Forelimb muscle (tissue), 1 donor: ENCODE measurements at places on chromosomes 16 and 17. TPM values are rescaled to one million over a fixed set of nuclear protein-coding genes. Genes with fewer than 3 reads are reported as not detected.

DNA sequence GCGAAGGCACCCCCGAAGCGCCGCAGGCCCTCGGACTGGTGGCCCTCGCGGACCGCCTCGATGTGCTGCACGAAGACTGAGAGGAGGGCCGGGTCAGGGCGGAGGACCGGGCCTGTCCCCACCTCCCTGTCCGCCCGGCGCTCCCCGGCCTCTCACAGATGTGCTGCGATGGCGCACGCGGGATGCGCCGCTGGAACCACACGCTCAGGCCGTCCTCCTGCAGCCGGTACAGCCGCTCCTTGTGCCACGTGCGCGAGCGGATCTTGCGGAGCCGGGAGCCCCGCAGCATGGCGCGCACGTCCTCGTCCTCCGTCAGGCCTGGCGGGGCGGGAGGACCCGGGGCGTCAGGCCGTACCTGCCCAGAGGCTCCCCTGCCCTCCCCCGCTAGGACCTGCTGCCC lies 11.3 kb downstream of the PLCD3 start:
- DNase-seq = no peak

- DNase-seq = no peak
These were observed 20.2 kb downstream of the VASN start for GRCh38 chr16:4391631-4392381.

- peak; percentile 17 for DNase-seq
These were observed 184.6 kb downstream of the TMEM132E start for GRCh38 chr17:34763728-34764665.

- DNase-seq = no peak
These were observed 22.4 kb downstream of the CPD start for GRCh38 chr17:30401097-30401496.

DNA sequence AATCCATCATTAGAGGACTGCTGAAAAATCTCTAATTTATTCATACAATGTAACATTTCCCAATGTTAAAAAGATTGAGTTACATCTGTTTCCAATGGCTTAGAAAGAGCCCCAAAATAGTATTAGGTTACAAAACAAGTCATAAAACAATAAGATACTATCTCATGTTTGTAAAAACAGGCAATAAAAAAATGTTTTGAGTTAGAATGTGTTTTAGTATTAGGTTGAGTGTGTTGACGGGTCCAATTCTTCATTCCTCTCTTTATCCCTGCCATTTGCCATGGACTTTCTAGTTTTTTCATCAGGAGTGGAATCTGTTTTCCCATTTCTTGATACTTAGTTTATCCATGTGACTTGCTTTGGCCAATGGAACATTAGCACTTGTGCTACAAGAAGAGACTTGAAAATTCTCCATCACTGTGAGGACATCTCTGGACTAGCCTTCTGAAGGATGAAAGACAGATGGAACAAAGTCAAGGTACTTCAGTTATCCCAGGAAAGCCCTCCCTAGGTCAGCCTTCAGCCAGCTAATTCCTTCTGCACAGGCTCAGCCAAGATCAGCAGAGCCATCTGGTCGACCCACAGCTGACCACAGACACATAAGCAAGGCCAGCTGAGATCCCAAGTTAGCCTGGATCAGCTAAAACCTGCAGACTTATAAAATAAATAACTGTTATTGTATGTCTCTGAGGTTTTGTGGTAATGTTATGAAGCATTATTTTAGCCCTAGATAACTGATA lies 83.3 kb downstream of the HS3ST3A1 start:
- no peak for DNase-seq

DNA sequence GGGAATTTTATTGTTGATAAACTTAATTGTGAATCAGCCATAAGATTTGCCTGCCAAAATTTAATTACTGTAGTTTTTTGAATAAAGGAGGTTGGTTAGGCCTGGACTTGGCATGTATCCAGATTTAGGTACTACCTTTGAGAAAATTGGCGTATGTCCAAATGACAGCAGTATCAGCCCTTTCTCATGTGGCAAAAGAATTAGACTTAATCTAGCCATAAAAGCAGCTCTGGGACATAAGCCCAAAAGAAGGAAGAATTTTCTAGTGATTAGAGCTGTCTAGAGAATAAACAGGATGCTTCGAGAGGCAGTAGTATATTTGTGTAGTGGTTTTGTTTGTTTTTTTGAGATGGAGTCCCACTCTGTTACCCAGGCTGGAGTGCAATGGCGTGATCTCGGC lies 27.7 kb downstream of the PPM1E start:
- DNase-seq = no peak

DNA sequence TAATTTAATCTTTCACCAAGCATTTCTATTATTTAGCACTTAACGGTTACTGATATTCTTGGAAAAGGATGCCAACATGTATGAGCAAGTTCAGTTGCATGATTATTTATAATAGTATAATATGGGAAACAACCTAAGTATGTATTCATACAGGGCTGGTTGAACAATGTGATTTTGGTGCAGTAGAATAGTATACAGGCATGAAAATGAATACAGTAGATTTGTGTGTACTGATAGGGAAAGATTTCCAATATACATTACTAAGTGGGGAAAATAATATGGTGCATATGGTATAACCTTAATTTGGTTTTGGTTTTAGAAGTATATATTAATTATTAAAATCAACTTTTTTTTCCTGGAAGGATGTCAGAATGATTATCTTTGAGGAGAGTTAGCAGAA lies 109.1 kb downstream of the SPECC1 start:
- no peak for DNase-seq

Gene LRRC46
- polyA plus RNA-seq = 0.81 TPM

GRCh38 chr17:18381158-18381952 lies 3.8 kb downstream of the EVPLL start:
- no peak for DNase-seq

Gene WFIKKN1
- 0.76 TPM for polyA plus RNA-seq

DNA sequence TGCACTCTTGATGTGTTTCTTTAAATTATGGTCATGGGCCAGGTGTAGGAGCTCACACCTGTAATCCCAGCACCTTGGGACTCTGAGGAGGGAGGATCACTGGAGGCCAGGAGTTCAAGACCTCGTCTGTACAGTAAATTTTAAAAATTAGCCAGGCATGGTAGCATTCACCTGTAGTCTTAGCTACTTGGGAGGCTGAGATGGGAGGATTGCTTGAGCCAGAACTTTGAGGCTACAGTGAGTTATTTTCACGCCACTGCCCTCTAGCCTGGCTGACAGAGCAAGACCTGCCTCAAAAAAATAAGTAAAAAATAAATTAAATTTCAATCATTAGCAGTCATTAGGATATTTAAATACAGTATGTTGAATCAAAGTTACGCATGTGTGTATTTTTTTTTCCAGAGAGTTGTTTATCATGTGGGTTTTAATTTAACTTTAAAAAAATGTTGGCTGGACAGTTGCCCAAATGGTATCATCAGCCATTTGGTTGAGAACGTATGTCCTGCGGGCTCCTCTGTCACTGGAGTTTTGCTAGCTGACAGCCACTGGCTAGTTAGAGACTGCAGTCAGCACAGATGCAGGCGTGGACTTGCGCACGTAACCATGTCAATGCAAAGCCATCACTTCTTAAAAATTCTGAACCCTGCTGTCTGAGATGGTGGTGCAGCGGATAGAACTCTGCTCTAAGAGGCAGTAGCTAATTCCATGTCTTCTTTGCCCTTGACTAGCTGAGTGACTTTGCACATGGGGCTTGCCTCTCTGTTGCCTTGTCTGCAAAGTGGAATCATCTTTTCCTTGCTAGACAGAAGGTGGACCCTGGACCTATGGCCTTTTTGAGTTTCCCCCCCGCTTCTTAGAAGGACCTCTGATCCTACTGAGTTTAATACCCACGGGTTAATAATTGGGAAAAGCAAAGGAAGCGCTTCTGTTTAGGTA lies 40.0 kb downstream of the MAPT start:
- no peak for DNase-seq

DNA sequence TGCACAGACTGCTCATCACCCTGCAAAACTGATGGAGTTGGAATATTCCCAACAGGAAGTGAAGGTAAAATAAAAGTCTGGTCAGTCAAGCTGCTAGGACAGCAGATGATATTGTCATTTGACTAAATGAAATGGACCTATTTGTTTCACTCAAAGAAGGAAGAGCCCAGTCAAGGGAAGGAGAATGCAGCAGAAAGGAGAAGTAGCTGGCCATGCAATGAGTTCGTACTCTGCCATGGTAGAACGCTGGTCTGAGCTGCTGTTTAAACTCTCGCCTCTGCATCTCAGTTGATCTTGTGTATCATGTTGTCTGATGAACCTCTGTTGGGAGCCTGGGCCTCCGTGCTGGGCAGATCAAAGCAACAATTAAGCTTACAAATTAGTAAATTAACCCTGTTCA lies 15.6 kb upstream of the YPEL2 start:
- no peak for DNase-seq

Gene UTS2R
- 5.8 TPM for polyA plus RNA-seq

DNA sequence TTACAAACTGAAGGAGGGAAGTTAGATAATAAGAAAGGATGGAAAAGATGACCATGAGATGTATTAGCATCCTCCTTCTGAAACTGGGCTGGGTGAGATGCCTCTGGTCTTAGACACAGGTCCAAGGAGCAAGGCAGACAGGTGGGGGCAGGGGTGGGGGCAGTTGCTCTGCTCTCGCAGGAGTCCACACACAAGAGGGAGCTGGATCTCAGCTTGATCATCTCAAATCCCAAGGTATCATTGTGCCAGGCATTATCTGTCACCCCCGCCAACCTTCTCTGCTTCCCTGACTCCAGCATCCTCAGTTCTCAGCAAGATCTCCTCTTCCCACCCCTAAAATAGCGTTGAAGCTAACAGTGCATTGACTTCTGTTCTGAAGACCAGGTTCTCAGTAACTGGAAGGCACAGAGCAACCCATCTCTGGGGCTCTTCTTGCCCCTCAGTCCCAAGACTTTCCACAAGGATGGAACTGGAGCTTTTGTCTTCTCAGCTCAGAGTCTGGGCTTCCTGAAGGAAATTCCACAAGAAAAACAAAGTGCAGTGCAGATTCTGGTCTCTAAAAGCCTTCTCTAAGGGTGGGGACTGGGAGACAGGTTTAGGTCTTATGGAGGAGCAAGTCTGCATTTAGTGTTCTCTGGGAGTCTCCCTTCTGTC lies 1.6 kb downstream of the FLOT2 start:
- DNase-seq = no peak

DNA sequence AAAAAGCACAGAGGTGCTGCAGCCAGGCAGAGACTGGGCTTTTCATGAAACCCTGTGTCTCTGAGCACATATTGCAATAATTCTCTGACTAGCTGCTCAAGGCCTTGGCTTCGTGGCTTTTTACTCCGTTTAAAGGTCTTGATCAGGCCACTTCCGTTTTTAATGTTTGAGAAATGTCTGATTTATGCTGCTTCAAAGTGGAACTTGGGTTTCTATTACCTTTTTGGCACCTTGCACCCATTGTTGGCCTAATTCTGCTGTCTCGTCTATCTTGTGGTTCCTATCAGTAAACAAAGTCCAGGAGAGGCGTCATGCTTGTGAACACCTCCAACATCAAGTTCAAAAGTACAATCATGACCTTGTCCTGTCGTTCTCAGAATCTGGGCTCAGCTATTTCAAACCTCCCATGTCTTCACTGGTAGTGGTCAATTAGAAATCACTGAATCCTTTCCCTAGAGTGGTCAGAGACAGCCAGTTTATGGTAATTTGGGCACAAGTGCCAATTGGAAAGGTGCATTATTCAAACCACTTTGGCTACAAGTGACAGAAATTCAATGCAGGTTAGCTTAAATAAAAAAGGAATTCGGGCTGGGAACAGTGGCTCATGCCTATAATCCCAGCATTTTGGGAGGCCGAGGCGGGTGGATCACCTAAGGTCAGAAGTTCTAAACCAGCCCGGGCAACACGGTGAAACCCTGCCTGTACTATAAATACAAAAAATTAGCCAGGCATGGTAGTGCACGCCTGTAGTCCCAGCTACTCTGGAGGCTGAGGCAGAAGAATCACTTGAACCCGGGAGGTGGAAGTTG lies 33.3 kb upstream of the METTL9 start:
- no peak for DNase-seq

Gene MT2A
- polyA plus RNA-seq = 21.8 TPM

DNA sequence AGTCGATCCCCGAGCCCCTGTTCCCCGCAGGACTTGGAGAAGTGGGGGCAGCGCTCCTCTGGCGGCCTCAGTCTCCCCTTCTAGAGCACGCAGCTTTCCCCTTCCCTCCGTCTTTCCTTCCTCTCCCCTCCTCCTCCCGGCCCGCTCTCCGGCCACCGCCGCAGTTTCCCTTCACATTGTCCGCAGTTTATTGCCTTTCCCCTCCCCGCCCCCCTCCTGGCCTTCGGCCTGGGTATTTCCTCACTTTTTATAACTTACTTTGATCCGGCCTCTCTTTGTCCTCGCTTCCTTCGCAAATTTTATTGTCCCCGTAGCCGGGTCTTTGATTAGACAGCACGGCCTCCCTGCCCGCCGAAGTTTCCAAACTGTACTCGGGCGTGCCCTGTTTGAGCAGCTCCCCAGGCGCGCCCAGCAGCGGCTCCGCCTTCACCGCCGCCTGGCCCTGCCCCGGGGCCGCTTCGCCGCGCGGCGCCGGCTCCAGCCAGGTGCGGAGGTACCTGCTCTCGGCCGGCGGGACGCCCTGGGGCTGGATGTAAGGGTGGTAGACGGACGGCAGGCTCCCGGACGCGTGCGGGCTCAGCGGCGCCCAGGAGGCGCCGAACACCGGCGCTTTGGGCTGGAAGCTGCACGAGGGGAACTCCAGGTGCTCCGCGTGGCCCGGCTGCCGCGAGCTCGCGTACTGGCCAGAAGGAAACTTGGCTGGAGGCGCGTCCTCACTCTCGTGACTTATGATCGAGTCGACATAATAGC lies 488 bp downstream of the HOXB9 start:
- DNase-seq = no peak

DNA sequence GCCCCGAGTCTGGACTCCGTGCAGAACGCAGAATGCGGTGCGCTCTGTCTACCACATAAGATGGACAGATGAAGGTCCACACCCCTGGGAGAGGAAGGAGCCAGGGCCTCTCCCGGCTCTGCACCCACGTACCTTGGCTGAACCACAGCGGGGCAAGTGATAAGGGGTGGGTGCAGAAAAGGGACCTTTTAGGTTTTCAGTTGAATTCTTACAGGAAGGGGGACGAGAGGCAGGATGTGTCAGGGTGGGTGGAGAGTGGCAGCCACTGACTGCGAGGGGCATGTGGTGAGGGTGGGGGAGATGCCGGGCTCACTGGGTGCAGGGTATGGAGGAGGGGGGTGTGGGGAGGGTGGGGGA lies 372 bp downstream of the CD300A start:
- no peak for DNase-seq

Gene SHBG
- polyA plus RNA-seq = 0.51 TPM
